ENCODE measurements at places on chromosomes 11 and 22.

DNA sequence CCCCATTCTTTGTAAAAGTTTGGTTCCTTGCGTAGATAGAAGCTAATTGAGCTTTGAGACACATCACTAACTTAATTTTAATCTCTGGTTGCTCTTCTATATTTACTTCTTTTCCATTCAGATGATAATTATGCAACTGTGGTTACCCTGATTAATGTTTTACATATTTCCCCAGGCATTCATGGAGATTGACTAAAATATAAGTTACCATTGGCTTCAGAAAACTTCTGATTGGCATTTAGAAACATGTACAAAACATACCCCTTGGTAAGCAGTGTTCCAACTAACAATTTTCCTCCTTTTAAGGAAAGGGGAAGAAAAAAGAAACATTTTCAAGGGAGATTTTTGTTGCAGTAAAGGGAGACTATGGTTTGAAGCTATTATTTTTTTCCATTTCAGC is 43.9 kb downstream of the FAT3 start:
- DNase-seq: no peak

DNA sequence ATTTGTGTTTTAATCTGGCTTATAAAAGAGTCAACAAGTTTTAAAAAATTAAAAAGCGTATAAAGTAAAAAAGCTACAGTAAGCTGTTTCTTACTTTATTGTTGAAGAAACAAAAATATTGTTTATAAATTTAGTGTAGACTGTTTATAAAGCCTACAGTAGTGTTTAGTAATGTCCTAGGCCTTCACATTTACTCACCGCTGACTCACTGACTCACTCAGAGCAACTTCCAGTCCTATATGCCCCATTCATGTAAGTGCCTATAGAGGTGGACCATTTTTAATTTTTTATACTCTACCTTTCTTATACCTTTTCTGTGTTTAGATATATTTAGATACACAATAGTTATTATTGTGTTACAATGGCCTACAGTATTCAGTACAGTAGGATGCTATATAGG is 12.2 kb downstream of the MPPED2 start:
- no peak for DNase-seq

DNA sequence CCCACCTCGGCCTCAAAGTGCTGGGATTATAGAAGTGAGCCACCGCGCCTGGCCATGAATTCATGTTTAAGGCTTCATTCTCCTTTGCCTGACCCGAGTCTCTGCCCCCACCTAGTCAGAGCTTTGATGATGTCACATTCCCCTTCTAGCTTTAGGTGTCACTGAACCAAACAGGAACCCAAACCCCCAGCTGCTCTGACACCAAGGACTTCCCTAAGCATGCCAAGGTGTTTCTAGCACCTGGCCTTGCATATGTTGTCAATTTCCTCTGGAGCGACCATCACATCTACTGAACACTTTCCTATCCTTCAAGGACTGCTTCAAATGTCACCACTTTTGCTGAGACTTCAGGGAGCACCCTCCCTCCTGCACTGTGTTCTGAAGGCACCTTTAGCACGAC is 2.3 kb downstream of the F2 start:
- no peak for DNase-seq

- no peak for DNase-seq
Observed at GRCh38 chr11:68942751-68943271, 38.0 kb downstream of the MRGPRD start.

DNA sequence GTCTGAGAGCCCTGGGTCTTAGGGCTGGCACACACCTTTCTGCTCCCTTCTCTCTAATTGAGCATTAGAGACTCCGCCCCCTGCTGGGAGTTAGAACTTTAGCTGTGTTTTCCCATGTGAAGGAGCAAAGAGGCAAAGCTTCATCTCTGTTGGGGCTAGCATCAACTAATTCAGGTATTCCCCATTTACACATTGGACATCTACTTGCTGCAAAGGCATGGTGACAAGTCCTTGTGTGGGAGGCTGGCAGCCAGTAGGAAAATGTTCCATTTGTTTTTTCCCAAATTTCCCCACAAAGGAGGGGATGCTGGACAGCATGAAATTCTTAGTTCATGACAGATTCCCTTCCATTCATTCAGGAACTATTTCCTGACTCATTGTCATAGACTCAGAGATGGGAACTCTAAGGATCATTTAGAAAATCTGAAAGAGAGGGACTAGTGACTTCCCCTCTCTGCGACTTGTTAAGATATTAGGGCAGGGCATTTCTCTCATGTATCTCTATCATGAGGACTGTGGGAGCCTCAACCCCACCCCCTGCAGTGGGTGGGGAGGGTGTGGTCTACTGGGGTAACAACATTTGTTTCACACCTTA is 3.6 kb downstream of the CD44 start:
- no peak for DNase-seq

DNA sequence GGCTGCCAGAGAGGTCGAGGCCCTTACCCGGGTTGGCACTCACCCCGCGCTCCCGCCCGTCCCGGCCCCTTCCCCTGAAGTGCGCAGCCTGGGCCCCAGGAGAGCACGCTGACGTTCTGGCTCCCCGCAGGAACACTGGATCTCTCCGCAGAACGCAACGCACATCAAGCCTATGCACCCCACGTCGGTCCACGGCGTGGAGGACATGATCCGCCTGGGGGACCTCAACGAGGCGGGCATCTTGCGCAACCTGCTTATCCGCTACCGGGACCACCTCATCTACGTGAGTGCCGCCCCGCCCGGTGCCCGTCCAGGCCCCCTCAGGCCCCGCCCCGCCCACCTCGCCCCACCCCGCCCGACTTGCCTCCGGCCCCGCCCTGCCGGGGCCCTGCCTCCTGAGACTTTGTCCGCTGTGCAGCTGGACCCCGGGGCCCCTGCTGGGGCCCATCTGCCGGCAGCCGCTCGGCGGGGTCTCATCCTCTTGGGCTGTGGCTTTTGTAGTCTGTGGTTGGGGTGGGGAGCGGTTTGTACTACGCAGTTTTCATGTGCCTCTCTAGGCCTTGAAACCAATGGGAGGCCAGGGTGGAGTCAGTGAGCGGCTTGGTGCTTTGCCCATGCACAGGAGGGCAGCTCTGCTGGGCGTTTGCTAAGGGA is 19.7 kb downstream of the MYO7A start:
- peak; percentile 12 for DNase-seq

GRCh38 chr11:3121931-3122774 is 43.0 kb downstream of the OSBPL5 start:
- no peak for DNase-seq

- DNase-seq: no peak
Observed at GRCh38 chr11:11770296-11770695, 71.5 kb upstream of the USP47 start.

DNA sequence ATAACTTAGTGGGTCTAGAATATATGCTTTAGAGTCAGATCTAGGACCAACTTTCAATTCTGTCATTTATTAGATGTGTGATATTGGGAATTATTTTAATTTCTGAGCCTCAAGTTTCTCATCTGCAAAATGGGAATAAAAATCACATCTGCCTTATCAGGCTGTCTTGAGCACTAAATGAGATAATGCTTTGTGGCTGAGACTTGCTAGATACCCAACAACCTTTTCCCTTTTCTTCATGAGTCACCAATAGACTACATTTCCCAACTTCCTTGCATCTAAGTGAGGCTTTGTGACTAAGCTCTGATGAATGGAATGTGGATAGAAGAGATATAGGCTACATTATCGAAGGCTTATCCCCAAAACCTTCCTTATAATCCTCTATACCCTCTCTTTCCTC is 220.7 kb upstream of the SESN3 start:
- no peak for DNase-seq

DNA sequence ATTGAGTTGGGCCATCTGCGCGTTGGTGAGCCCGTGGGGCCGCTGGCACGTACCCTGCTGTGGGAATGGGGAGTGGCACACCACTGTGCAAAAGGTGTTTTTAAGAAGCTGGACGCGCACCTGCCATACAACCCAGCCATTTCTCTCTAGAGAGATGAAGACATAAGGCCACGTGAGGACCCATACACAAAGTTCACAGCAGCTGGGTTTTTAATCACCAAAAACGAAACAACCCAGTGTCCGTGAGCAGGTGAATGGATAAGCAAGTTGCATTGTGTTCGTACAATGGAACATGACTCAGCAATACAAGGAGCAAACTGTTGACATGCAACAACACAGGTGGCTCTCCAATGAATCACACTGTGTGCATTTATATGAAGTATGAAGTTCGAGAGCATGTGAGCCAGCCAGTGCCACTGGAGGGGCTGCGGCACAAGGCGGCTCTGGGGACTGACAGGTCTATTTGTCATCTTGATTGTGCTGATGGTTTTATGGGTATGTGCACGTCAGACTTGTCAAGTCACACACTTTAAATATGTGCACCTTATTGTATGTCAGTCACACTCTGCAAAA is 30.6 kb upstream of the PANX2 start:
- DNase-seq: no peak

DNA sequence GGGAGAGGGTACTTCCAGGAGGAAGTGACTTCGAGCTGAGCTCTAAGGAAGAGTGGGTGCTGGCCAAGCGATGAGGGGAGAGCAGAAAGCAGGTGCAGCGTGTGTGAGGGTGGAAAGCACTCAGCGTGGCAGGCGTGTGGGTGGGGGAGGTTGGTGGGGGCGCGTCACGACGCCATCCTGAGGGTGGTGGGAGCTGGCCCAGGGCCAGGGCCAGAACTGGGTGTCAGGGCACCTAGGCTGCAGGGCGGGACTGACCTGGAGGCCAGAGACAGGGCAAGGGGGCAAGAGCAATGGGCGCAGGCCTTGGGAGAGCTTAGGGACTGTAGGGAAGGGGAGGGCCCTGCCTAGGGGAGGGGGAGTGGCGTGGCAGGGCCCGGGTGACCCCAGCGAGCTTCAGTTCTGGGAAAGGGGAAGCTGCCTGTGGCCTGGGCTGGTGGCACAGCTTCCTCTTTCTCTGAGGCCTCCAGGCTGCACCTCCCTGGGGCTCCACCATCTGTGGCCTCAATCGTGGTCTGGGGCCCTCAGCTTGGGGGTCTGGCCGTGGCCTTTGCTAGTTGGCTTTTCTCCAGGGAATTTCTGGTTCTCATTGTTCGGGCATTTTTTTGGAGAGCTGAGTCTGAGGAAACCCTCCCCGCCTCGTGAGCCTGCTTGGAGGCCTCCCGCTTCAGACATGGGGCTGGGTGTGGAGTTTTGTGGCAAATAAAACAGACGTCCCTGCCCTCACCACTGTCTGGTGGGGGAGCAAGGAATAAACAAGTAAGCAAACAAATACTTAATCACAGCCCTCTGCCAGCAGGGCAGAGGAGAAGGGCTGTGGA is 8.9 kb downstream of the RELT start:
- no peak for DNase-seq

GRCh38 chr11:57942808-57943207 is 80.9 kb upstream of the OR9Q1 start:
- no peak for DNase-seq

GRCh38 chr11:48020092-48020755 is 39.9 kb downstream of the PTPRJ start:
- no peak for DNase-seq

GRCh38 chr11:102115557-102115956 is 5.3 kb downstream of the YAP1 start:
- no peak for DNase-seq

GRCh38 chr11:18383388-18384156 is 10.8 kb upstream of the LDHA start:
- DNase-seq: no peak

DNA sequence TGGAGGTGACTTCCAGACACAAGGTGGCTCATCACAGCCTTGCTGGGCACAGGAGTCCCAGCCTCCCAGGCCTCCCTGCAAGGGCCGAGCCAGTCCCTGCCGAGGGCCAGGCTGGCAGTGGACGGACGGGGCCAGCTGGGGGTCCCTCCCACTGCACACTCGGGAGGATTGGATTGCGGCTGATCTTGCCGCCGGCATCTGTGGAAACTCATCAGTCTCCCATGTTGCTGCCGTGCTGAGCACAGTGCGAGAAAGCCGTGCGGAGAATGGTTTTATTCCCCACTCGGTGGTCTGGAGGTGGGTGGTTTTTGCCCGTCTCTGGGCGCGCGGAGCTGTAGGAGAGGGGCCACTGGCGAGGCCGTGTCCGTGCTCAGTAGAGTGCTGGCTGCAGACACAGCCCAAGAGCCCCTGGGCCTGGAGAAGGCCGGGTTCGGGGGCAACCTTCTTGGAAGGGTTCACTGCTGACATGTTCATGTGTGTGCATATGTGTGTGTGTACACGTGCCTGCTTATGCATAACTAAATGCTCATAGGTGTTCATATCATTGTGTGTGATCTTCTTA is 1246.4 kb downstream of the BRD1 start:
- DNase-seq: no peak

GRCh38 chr11:120324932-120325810 is at the start of gene TLCD5:
TSS of gene TLCD5 (plus strand) at chr11:120325299. CDS start at chr11:120327442, 2,143 bp downstream.
- DNase-seq: no peak

GRCh38 chr11:64851831-64852351 is 7.4 kb upstream of the CDC42BPG start:
- DNase-seq: no peak

DNA sequence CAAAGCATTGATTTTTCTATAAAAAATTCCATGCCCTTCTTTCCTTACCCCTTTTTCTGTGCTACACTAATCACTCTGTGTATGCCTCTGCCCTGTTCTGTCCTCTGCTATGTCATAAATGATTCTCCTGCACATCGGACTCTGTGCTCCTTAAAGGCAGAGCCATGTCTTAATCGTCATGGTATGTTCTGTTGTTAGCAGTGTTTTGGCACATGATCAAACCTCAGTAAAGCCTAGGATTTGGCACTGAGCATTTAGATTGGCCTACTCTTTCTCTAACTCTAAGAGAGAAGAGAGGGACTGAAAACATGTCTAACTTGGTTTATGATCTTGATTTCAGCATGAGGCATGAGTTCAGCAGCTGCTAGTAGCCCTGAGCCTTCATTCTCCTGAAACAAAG is 266.9 kb downstream of the AASDHPPT start:
- DNase-seq: no peak

- DNase-seq: no peak
Observed at GRCh38 chr22:24994070-24994763, 41.7 kb downstream of the KIAA1671 start.

DNA sequence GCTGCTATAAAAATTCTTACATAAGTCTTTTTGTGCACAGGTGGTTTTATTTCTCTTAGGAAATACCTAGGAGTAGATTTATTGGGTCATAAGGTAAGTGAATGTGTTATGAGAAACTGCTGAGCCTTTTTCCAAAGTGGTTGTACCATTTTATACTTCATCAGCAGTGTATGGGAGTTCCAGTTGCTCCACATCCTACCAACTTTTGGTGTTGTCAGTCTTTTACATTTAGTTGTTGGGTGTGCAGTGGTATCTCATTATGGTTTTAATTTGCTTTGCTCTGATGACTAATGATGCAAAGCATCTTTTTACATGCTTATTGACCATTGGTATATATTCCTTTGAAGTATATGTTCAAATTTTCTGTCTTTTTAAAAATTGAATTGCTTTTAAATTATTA is 3.1 kb downstream of the CAT start:
- no peak for DNase-seq

All from SK-N-MC (cell line).